ENCODE measurements at places on chromosomes 6 and 20.

DNA sequence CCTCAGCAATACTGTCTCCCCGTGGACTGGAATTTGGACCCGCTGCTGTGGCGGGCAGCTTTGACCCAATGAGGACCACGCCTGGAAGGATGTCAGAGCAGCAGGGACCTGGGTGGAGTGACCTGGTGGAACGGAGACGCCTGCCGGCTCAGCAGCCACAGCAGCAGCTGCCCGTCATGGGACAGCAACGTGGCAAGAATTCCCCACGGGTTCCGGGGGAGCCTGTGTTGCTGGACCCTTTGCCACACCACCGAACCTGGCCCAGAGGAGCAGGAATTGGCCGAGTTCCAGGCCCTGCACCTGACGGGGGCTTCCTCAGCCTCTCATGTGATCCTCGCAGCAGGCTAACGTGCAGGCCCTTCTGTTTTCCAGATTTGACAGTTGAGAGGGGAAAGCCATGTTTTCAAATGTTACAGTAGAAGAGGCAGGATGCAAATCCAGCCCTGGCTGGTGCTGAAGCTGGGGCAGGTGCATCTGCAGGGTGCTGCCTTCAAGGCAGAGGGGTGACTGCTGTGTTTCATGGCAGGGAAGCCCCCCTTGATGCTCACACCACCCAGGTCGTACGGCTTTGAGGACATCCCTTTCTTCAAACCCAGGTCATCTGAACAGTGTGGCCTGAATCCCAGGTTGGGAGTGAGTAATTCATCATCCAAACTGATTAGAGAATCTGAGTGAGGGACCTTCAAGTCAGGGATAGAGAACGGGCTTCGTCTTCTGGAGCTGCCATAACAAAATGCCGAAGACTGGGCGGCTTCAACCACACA, 93.4 kb downstream of the THBS2 start:
- no peak for DNase-seq

DNA sequence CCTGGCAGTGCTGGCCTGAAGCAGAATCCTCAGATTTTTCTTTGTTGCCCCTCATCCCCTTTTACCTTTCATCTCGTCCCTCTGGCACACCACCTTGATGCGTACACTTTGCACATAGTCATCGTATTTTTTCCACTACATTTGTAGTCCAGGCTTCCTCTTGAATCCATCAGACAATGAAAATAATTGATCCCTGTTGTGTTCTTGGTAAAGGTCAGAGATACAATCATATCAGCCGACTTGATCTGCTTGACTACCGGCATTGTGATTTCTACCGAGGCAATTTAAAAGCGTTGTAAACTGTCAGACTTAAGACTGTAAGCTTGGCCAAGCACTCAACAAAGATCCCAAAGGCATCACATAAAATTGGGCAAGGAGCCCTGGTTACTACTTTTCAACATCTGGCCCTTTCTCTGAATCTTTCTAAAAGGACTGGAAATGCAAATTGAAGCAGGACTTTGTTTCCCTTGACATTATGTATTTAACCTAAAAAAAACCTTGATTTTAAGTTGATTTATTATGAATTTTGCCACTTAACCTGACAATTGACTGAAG, 512.6 kb downstream of the LMBRD1 start:
- DNase-seq, result no peak

- DNase-seq, result no peak
These were observed 11.5 kb upstream of the IL20RA start for GRCh38 chr6:137056121-137056880.

GRCh38 chr20:32986331-32986966, 17.8 kb downstream of the SUN5 start:
- DNase-seq, result no peak

DNA sequence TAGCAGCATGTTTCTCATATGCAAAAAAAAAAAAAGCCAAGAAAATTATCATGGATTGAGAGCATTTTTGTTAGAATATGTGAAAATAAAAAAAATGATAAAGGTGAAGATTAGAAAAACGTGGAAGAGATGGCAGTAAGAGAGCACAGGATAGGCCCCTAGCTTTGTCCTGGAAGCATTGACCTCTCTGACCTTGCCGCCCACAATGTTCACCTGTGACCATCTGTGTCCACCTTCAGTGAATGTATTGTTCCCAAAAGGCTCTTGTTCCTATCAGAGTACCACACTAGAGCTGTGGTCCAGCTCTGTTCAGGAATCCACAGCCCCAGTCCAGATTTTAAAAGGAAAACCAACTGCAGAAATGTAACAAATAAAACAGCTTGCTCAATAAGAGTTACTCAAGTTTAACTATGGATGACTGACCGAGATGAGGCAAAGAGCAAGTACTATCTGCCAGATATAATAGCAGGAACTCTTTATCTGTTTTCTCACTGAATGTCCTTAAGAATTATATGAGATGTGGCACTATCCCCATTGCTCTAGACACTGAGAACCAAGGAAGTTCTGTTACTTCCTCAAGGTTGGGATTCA, 287.7 kb upstream of the STXBP5 start:
- DNase-seq, result no peak

- no peak for DNase-seq
These were observed at the start of gene SPTLC3 for GRCh38 chr20:13008761-13009681. TSS of gene SPTLC3 (plus strand) at chr20:13008972. CDS start at chr20:13009268, 296 bp downstream.
